ENCODE measurements at places on chromosomes 1 and 21. TPM values are rescaled to one million over a fixed set of nuclear protein-coding genes. Genes with fewer than 3 reads are reported as not detected.

The DEDD gene
- total RNA-seq = 23.4 TPM

The TRPM2 gene
- total RNA-seq = 0.36 TPM

The MYOM3 gene
- total RNA-seq = 0.38 TPM

The FMN2 gene
- total RNA-seq = 0.27 TPM

The LHX4 gene
- 9.5 TPM for total RNA-seq

The NR1I3 gene
- total RNA-seq = 3.2 TPM

The OR2T35 gene
- total RNA-seq = not detected

The CLDN14 gene
- total RNA-seq = 0.87 TPM

The CELA2A gene
- total RNA-seq = not detected

The VSIG8 gene
- 0.15 TPM for total RNA-seq

The SMIM1 gene
- total RNA-seq = 2.7 TPM

The KCNH1 gene
- total RNA-seq = 7.1 TPM

The TMEM269 gene
- 2.1 TPM for total RNA-seq

The RGS5 gene
- total RNA-seq = 6.4 TPM

The WDR3 gene
- 19.6 TPM for total RNA-seq

The ACTL8 gene
- 0.11 TPM for total RNA-seq

The PADI2 gene
- total RNA-seq = 5.3 TPM

The CYP2J2 gene
- 0.08 TPM for total RNA-seq

The SAMSN1 gene
- 0.96 TPM for total RNA-seq

The PTGFRN gene
- 42.9 TPM for total RNA-seq

The PLPPR5 gene
- total RNA-seq = 4.0 TPM

The FCRLB gene
- 0.41 TPM for total RNA-seq

The SPATA46 gene
- 3.6 TPM for total RNA-seq

The SLC44A5 gene
- total RNA-seq = 60.3 TPM

The STUM gene
- total RNA-seq = 4.3 TPM

The KRTAP10-10 gene
- total RNA-seq = not detected

The LCE2C gene
- total RNA-seq = not detected

The TEDDM1 gene
- 0.31 TPM for total RNA-seq

The LIPI gene
- total RNA-seq = not detected

The C1orf141 gene
- total RNA-seq = 0.09 TPM

The LCE1D gene
- not detected for total RNA-seq

The C2CD4D gene
- total RNA-seq = not detected
